ENCODE measurements at places on chromosomes 3 and 15.

GRCh38 chr15:44812029-44812517 lies 75.7 kb downstream of the TRIM69 start:
- DNase-seq, result no peak

- DNase-seq, result no peak
Measured at GRCh38 chr15:88003541-88004327, 252.8 kb downstream of the NTRK3 start.

DNA sequence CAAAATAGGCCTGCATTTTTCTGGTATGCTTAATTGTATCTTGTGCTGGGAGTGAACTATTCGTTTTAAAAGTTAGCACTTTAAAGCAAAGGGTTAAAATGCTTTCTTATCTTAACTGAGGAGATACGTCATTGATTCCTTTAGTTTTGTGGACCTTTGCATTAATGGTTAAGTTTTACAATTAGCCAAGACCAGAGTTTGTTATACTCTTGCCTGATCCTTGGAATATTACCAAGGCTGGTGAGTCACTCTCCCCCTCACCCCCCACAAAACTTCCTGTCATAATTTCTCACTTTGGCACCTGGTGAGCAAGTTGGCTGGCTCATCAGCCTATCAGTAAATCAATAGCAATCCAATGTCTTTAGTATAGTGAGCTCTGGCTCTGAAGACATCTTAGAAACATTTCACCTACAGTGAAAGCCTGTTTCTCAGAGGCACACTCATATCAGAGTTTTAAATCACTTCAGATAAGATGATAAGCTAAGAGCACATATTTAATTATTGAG lies 26.7 kb downstream of the SLC2A2 start:
- no peak for DNase-seq

DNA sequence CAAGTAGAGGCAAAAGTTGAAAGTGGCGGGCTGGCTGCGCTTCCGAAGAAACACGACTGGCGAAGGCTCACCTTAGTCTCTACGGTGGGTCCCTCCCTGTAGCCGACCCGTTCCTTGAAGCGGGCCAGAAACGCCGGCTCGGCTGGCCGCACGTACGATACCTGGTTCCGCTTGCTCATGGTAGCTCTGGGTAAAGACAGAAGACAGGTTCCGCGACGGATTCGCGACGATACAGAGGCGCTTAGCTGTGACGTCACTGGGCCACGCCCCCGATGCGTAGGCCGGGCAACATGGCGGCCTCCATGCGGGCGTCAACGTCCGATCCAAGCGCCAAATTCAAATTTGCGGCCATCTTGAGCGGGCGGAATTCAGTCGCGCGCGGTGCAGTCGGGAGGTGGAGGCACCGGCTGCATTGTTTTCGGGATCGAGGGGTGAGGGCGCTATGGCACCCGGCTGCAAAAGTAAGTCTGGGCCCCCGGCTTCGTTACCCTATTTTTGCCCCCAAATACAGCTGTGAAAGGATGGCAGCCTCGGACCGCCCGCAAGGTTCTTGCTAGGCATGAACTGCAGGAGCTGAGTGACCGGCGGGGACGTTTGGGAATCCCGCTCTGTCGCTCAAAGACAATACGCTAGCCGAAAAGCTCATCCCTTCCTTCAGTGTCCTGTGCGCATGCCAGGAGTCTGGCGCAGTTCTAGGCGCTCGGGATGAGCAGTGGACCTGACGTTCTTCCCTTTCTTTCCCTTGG lies at the start of the genes KIAA1143 and KIF15:
KIAA1143 (minus strand) TSS at position 196 of the 746 bp plus-strand sequence; CDS start at position 179, 17 bp downstream.
KIF15 (plus strand) TSS at position 371 of the 746 bp plus-strand sequence; CDS start at position 443, 72 bp downstream.
- peak; percentile 96 for DNase-seq

DNA sequence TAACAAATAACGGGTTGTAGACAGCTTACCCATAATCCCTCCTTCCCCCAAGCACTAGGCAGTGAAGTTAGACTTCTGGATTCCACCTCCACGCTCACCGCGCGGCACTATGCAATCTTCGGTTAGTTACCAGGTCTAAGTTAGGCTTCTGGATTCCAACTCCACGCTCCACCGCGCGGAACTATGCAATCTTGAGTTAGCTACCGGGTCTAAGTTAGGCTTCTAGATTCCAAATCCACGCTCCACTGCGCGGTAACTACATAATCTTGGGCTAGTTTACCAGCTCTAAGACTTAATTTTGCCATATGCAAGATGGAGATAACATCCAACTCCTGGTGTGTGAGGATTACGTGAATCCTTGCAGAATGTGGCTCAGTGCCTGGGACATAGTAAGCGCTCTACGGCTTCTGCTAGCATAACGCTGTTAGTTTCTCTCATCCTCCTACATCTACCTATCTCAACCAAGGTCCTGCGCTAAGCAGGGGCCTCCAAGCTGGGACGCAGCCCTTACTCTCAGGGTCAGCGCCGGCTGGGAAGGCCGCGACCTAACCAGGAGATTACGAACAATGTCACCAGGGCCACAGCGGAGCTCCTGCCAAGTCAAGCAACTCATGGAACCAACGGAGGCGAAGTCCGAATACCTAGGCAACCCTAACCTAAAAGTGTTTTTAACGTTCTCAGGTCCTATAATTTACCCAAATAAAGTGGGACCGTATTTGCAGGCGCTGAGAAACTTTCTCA lies 497 bp upstream of the RPLP1 start:
- DNase-seq, result peak; percentile 37

- no peak for DNase-seq
Measured at GRCh38 chr15:83784975-83785374, 131.1 kb downstream of the ADAMTSL3 start.

DNA sequence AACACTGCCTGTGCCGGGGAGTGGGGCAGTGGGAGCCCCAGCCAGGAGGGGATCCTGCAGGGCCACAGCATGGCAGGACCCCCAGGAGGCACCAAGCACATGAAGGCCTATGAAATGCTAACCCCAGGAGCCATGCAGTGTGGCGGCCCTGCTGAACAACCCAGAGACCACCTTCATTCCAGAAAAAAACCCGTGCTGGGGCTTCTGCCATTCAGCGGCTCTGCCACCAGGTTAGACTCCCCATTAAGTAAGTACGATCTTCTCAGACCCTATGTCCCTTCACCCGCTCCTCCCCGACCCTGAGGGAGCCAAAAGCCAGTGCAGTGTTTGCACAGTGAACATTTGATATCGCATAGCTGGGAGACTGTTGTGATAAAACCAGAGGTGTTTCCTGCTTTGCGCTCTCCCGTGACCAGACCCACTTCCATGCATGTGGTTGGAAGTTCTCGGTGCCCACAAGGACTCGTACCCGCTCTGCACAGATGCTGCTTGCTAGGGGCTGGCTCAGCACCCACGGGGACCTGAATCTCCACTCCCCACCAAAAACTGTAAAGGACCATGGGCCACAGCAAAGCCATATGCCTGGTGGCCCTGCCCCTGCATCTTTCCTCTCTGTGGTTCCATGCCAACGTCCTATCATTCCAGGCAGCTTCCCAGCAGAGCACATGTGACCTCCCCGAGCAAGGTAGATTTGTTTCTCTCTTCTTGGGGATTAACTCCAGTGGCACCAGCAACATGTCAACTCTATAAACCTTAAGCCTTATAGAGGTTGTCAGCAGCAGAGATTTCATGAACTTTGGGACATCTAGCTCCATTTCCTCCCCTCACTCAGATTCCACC lies 5.3 kb downstream of the PLA2G4D start:
- no peak for DNase-seq

- no peak for DNase-seq
Measured at GRCh38 chr15:93129702-93130488, 40.9 kb upstream of the RGMA start.

DNA sequence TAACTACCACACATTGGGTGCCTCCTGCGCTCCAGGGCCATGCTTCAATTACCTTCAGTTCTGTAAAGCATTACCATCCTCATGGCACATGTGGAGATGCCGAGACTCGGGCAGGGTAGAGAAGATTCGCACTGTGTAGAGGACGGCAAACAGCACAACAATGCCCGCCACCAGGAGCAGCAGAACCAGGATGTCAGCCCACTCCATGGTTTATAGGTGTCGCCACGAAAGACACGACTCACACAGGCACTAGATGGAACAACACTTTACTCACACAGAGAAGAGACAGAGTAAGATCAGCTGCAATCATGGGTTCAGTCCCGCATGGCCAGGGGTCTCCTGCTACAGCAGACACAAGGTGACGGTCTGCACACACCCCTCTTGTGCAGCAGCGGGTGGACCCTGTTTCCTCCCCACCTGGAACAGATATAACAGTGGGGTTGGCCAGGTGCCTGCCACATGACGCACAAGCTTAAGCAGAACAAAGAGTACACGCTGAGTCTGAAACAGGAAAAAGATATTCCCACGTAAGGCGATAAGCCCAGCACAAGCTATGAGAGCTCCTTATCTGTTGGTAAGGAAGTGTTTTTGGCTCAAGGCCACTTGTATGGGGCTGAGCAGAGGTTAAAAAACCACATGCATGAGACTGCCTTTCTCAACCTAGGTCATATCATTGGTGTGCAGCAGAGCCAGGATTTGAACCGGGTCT lies 2.5 kb upstream of the TBC1D21 start:
- DNase-seq, result no peak

GRCh38 chr3:27758083-27758482 lies 36.0 kb upstream of the EOMES start:
- no peak for DNase-seq

DNA sequence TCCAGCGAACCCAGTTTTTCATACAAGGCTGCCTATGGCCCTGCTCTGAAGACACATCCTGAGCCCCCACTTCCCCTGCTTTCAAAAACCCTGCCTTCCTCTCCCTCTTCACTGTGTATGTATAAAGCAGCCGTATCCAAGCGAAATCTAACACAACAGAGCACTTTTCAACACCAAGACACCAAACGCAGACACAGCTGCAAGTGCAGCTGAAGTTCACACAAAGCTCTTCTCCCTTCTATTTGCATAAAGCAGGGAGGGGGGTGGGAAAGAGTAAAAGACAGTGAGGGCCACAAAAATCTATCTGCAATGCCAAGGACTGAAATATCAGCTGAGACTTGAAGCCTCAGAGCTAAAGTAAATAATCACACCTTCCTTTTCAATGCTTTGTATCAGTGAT lies 35.1 kb upstream of the CSPG5 start:
- no peak for DNase-seq

DNA sequence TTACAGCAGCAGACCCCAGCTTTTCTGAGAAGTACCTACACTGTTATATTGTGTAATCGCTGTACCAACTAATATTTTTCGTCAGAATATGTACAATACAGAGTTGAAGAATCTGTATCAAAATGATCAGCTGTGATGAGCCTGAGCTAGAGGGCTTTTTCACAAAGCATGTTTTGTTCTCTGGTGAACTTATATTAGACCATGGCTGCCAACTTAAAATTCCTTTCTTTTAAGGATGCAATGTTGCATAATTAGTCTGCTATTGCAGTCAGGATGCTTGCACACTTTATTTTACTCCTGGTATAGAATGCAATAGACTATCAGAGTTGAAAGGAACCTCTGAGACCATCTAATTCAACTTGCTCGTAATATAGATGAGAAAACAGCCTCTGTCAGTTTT lies 127.8 kb downstream of the RBMS3 start:
- DNase-seq, result no peak

GRCh38 chr3:170454509-170454908 lies 35.8 kb downstream of the CLDN11 start:
- no peak for DNase-seq

GRCh38 chr15:37907136-37907535 lies 27.3 kb upstream of the TMCO5A start:
- no peak for DNase-seq

GRCh38 chr15:68210409-68210756 lies 5.3 kb upstream of the CALML4 start:
- DNase-seq, result no peak

DNA sequence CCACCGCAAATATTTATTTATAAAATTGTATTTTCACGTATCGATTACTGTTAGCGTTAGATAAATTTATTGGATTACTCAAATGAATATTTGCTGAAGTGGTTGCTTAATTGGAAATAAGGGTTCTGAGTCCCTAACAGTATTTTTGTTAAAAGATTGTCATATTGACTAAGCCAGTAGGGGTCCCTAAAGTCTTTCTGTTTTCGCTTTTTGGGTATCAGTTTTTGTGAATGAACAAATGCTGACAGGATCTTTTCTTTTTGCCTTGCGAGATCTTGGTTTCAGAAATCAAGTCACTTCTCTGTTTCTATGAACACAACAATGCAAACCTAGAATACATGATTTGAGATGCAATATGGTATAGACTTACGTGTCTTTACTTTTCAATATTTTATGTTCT lies 7.1 kb downstream of the RAD51 start:
- peak; percentile 18 for DNase-seq

DNA sequence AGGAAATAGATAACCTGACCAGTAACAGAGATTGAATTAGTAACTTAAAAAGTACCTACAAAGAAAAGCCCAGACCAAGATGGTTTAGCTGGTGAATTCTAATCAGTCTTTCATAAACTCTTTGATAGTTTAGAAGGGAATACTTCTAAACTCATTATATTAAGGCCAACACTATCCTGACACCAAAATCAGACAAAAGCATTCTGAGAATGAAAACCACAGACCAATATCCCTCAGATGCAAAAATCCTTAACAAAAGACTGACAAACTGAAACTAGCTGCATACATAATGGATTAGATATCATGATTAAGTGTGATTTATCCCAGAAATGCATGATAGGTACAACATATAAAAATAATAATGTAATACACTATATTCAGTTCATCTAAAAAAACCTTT lies 115.6 kb downstream of the RFX7 start:
- no peak for DNase-seq

DNA sequence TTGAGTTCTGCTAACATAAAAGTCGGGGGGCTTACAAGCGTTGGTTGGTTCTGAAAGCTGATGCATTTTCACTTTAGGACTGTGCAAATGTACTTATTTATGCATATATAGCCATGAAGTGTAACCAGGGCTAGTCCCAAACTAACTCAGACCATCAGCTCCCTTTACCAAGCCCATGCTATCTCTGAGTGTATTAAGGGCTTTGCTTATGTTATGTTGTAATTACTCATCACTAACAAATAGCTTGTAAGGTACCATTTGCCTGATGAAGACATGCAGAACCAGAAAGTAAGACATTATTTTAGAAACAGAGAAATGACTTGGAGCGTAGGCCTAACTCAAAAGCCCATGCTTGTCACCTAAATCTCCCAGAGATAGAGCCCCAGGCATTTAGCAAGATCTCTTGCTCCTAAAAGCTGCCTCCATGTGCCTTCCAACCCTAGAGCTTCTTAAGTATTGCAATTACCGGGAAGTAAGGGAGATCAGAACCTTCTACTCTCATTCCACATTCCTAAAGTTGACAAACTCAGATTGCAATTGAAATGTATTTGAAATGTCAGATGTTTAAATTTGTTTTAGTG lies 362.9 kb upstream of the RBMS3 start:
- no peak for DNase-seq

- DNase-seq, result no peak
Measured at GRCh38 chr3:175270198-175270837, 411.2 kb downstream of the NAALADL2 start.

GRCh38 chr3:78066287-78066686 lies 1026.4 kb downstream of the ROBO2 start:
- DNase-seq, result no peak

DNA sequence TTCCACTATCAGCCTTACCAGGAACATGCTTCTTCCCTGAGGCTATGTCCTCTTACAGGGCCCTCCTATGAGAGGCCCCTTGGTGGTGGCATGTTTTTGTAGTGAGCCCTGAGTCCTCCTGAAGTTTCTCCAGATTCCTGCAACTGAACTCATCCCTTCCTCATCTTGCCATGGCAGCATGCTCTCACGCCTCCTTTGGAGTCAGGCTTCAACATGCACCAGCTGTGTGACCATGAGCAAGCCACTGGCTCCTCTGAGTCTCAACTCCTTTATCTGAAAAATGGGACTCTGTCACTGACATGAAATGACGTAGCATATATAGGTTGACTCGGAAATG lies 216.3 kb upstream of the TLE3 start:
- DNase-seq, result no peak

Data from AML-193 (cell line).